ENCODE measurements at places on chromosomes 1 and 21. TPM values are rescaled to one million over a fixed set of nuclear protein-coding genes. Genes with fewer than 3 reads are reported as not detected.

RAB3B gene
- total RNA-seq, result 9.6 TPM

KCNJ15 gene
- total RNA-seq, result 0.16 TPM

OR4F29 gene
- total RNA-seq, result 0.17 TPM

IVL gene
- not detected for total RNA-seq
